ENCODE measurements at places on chromosomes 2 and 18.
A peak's percentile ranks its signal among the peaks of the same experiment; 100 is the strongest.

- DNase-seq = peak; percentile 62
These were observed 81.9 kb downstream of the MOGAT1 start for GRCh38 chr2:222753251-222753824.

DNA sequence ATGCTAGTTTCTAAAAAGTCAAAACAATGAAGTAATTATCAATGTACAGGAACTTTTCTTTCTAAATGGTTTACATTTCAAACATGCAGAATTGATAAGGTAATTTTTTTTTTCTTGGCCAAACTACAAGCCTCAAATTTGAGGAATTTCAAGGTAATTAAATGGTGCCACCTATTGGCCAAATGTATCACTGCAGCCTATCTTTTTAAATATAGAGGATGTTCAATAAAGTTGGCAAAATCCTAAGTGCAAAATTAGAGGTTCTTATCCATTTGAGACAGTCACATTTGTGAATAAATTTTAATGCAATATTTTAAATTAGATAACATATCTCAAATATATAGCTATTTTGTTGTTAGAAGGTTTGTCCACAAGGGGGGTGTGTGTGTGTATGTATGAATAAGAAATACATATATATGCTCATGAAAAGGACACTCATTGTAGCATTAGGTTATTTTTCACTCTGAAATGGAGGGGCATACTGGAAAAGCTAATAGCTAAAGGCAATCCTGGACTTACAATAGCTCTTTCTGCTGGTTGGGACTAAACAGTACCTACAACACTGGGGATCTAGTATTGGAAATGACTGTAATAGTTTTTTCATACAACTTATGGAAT is 26.2 kb downstream of the MMADHC start:
- DNase-seq = peak; percentile 23

DNA sequence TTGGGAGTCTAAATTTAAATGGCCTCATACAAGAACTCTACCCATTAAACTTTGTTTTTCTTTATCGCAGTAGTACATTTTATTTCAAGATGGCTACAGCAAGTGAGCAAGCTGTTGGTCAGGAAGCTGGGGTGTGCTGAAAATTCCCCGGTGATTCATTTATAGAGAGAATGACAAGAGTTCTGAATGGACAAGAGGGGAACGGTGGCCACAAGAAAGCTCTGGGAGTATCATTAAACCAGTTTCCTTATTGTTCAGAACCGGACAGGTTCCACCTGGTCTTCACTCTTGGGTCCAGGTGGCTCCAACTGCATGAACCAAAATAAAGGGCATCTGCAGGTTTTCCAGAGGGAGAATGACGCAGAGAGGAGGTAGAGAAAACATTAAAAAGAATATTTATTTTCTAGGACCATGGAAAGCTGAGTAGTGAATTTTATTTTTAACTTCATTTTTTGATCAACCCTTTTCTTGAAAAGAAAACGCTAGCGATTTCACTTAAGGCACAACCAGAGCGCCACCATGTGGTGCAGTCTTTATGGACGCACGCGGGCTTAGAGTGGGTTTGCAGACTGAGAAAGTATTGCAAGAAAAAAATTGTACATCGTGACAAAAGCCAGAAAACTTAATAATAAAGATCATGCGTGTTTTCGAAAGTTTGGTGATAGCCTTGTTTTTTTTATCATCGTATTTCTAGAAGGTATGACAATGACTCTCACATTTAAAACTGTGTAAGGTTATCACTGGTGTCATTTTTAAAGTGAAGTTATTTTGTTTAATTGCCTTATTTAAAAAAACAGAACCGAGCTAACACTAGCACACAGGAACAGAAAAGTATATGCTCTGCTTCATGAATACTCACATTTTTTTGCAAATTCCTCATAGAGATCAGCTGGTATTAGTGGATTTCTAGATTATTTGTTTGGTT is 97.9 kb upstream of the NOL4 start:
- peak; percentile 58 for DNase-seq

DNA sequence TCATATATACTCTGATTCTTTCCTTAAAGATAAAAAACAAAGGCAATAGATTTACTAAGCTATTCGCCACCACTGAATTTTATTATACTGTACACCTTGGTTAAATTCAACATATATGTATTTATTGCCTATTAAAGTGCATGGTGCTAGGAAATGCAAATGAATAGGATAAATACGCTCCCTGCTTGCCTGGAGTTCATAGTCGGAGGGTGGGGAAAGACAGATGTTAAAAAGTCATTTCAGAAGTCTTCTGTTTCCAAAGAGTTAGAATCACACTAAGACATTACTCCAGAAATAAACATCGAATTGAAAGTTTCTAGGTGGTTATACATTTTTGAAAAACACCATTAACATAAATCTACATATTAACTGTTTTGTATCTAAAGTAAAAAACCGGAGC is 19.8 kb downstream of the C1D start:
- DNase-seq = no peak
